ENCODE measurements at places on chromosomes 4 and X.

GRCh38 chrX:112774651-112775293 lies 65.9 kb downstream of the AMOT start:
- no peak for DNase-seq

DNA sequence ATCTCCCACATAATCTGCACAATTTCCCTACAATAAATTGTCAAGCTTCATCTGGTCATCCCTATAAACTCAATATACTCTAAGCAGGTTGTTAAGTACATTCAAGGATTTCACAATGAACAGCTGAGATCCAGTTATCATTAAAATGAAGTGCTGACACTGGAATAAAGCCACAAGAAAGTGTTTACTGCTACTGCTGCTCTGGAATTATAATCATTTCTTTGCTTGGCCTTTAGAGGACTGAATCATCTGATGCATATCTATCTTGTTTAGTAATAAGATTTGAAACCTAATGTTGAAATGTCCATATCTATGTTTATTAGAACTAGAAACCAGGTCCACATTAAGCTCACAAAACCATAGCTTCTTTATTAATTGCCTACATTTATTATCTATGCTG lies 338.6 kb upstream of the ZFP42 start:
- DNase-seq: no peak

DNA sequence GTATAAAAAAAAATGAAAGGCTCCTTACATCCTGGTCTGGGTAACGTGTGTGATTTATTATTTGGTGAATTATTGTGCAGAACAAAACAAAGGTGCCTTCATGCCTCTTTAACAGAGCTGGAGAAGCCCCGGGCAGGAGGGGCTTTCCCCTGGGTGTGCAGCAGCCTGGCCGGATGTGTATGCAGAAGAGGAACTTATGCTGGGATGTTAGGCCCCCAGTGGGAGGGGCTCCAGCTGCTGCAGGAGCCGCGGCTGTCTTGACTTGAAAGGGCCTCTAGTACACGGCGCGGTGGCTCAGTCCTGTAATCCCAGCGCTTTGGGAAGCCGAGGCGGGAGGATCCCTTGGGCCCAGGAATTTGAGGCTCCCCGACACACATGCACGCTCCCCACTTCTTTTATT lies 16.0 kb downstream of the CCNQ start:
- DNase-seq: peak; percentile 62

- DNase-seq: no peak
These were observed 237.2 kb downstream of the IL1RAPL2 start for GRCh38 chrX:104803219-104803618.

DNA sequence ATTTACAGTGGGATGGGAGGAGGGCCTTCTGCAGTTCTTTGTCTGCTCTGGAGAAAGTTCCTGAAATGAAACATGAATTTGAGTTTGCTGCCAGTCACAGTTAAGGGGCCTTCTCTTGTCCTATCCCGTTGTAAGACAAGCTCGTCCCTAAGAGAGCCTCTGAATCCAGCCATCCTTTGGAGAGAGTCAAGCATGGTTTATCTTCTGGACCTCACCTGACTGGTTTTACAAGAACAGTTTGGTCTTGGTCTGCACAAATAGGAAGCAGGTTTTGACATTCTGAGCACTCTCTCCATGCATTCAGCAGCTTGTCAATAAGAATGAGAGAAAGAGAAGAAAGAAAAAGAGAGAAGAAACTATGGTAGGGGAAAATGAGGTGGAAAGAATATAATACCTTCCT lies 20.4 kb upstream of the TENM3 start:
- DNase-seq: no peak

Measured in Right ventricle myocardium superior (tissue), 1 donor.